Right lobe of liver (tissue), 6 donors: ENCODE measurements at places on chromosomes 13 and 19. TPM values are rescaled to one million over a fixed set of nuclear protein-coding genes. Genes with fewer than 3 reads are reported as not detected.
A peak's percentile ranks its signal among the peaks of the same experiment; 100 is the strongest.

- DNase-seq = no peak
Observed at GRCh38 chr19:11506967-11507366, 1.3 kb upstream of the ZNF653 start.

DNA sequence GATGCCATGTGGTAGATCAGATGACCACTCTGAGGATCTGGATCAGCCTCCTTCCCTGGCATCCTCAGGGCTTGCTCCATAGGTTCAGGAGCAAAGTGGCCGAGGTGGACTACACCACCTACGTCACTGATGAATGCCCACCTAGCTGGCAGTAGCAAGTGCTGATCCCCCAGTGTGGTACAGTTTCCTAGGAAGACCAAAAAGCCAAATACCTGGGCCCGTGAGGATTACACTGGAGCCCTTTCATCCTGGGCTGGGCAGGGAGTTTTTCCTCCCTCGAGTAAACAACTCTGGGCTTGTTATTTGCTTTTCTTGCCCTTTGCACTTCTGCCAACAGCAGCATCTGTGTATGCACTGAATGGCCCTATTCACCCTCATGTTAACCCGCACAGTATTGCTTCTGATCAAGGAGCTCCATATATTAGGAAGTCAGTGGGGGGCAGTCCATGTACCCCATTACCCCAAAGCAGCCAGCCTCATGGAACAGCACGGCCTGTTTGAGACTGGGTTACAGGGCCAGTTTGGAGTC, 3.3 kb upstream of the MYADM start:
- peak; percentile 72 for DNase-seq

GRCh38 chr13:100128373-100128772, 39.5 kb downstream of the PCCA start:
- DNase-seq = no peak

- DNase-seq = no peak
Observed at GRCh38 chr13:84821261-84821660, 939.0 kb upstream of the SLITRK1 start.

DNA sequence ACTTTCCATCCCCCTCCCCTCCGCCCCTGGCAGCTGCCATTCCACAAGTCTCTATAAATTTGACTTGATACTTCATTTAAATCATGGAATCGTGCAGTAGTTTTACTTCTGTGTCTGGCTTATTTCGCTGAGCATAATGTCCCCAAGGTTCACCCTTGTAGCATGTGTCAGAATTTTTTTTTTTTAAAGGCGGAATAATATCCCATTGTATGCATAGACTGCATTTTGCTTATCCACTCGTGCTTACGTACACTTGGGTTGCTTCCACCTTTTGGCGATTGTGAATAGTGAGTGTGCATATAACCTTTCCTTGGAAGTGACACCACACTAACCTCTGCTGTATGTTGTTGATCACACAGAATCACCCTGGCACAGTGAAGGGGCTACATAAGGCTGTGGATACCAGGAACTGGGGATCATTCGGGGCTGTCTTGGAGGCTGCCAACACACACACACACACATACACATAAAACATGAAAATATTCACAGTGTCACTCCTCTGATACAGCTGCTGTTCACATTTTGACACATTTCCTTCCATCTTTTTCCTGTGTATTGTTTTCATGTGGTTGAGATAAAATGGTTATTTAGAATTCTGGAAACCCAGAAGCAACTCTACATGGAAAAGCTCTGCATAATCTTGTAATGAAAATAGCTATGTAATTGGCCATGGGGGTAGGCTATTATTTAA, 13.3 kb downstream of the ZNF71 start:
- no peak for DNase-seq

DNA sequence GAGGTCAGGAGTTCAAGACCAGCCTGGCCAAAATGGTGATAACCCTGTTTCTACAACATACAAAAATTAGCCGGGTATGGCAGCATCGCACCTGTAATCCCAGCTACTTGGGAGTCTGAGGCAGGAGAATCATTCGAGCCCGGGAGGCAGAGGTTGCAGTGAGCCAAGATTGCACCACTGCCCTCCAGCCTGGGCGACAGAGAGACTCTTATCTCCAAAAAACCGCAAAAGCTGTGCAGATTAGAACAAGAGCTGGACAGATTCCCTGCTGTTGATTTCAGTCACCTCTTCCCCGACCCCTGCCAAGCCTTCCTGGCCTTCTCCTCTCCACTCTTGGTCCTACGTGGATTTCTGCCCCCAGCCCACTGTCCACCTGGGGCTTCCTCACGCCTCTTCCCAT, 8.3 kb downstream of the CAMSAP3 start:
- no peak for DNase-seq

DNA sequence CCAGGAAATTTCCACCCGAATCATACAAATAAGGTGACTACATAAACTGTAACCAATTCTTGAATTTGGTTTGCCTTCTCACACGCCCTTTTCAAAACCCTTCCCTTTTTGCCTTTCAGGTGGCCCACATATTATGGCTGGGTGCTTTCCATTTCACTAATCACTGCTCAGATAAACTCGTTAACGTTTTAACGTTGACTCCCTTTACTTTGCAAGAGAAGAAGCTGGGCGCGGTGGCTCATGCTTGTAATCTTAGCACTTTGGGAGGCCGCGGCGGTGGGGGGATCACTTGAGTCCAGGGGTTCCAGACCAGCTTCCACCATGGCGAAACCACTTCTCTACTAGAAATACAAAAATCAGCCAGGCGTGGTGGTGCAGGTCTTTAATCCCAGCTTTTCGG, 19.8 kb upstream of the ZNF91 start:
- no peak for DNase-seq

DNA sequence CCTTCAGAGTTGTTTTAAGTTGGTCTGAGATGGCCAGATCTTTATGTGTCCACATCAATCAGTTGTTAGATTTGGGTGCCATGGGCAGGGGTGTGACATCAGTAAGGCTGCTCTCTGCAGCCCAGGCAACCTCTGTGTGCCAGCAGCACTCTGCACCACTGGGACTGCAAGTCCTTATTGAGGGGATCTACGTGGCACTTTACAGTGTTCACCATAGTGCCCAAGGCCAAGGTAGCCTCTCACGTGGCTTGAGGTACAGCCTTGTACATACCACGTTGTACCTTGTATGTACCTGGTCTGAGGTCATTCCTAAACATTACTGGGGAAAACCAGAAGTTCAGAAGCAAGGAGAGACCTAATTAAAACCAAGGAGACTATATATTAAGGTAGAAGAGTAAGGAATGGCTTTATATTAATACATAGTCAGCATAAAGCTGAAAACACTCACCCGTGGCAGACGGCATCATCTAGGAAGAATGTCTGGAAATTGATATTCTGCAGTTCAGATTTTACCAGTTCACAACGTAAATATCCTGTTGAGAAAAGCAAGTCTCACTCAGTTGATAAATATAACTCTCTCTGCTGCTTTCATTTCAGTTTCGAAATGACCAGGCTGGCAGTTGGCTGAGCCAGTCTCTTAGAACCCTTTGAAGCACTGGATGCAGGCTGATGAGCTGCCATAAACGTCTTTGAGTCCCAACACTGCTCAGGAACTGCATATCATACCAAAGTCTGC, 128.8 kb downstream of the ZDHHC20 start:
- no peak for DNase-seq

DNA sequence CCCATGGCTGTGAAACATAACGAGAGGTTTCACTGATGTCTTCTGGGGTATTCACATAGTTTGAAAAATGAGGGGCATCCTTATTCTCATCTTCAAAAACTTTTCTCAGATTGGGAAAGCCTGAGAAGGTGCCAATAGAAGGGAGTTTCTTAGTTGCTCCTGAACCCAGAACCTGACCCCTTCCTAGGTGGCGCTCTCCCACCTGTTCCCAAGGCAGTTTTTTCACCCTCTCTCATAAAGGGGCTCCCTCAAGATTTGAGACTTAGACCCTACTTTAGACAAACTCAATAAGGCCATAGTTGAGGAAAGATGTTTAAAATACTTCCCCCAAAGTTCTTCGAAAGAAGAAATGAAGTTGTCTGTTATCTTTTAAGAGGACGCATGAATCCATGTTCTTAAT, 142.2 kb downstream of the FGF9 start:
- DNase-seq = no peak

DNA sequence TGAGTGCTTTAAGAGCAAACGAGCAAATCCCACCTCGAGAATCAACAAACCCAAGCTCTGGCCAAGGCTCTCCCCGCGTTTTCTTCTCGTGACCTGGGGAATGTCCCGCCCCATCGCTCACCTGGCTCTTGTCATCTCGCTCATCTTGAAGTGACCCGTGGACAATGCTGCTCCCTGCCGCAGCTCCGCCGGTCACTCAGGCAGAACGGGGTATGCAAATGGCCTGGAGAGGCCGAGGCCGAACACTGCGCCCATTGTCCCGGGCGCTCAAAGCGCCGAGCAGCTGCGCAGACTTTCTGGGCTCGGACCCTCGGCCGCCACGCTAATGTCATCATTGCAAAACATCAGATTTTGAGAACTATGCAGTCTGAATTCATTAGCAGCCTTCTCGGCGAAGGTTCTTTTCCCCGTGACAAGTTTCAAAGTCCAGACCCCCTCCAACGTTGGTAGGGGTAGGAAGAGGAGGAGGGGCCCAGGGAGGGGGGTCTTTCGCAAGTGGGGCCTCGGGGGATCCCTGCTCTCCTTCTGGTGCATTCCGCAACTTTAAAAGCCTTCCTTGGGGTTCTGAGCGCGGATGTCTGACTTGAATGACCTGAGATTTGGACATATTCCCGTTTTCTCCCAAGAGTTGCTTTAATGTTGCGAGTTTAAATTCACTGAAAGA, 39.7 kb downstream of the SOX1 start:
- DNase-seq = no peak

DNA sequence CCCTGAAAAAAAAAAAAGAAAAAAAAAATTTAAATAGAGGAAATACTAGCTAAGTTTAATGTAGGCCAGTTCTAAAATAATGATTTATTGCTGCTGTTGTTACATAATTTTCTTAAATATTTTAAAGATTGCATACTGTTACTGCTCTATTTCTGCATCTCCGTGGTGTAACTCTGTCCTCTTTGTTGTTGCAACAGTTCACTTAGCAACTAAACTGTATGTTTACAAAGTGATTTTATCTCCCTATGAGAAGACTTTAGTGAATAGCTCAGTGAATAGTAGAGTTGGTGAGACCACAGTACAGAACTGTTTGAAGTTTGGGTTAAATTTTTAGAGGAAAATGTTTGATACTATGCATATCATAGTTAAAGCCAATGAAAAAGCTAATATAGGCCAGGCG, 19.4 kb downstream of the BRCA2 start:
- no peak for DNase-seq

- peak; percentile 50 for DNase-seq
Observed at GRCh38 chr13:18628428-18628827, 553.2 kb downstream of the TUBA3C start.

DNA sequence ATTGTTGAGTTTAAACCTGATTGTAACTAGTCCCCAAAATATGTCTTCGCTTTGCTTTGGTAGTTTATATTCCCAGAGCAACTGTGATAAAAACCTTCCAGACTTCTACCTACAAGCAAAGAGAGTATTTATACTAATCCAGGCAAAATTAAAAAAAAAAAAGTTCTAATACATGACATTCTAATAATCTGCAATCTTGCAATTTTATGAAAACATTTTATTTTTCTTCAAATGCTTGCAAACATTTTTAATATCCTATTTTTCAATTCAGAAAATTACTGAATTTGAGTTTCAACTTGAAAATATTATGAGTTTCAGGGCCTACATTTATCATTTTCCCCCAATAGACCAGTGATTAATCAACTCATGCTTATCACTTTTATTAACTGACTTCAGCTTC, 830.2 kb upstream of the KLHL1 start:
- no peak for DNase-seq

- DNase-seq = no peak
Observed at GRCh38 chr19:57103573-57104277, 16.1 kb upstream of the USP29 start.

The CLEC17A gene
- not detected for total RNA-seq

The ZNF284 gene
- 0.50 TPM for total RNA-seq

The CEACAM16 gene
- not detected for total RNA-seq

The FCHO1 gene
- 1.2 TPM for total RNA-seq

The LILRB2 gene
- total RNA-seq = 4.2 TPM

The KLF16 gene
- total RNA-seq = 9.9 TPM

The DEDD2 gene
- 12.4 TPM for total RNA-seq

The KRTDAP gene
- not detected for total RNA-seq

The AXL gene
- 9.2 TPM for total RNA-seq

The CDC16 gene
- total RNA-seq = 34.1 TPM

The ATXN8OS gene
- total RNA-seq = not detected
